ENCODE measurements at places on chromosomes 6 and 20. TPM values are rescaled to one million over a fixed set of nuclear protein-coding genes. Genes with fewer than 3 reads are reported as not detected.

Gene KCNK15
- 11.7 TPM for total RNA-seq

Gene TNFRSF6B
- 64.5 TPM for total RNA-seq

Gene ZSCAN23
- total RNA-seq, result 5.5 TPM

GRCh38 chr6:44727651-44728630 lies 340.4 kb downstream of the CDC5L start:
- H3K27ac ChIP-seq, result no peak overlapping the region
- no peak overlapping the region for H3K4me3 ChIP-seq

- DNase-seq, result peak; percentile 73
- peaks cover 21% of the 10 kb centered on the region for H3K4me1 ChIP-seq
- no peak overlapping the region for H3K27ac ChIP-seq
- H3K36me3 ChIP-seq, result no peaks in the 10 kb centered on the region
Observed at GRCh38 chr20:62301111-62301668, 1.6 kb upstream of the ADRM1 start.
